Mesothelial cell of epicardium (in vitro differentiated cells): ENCODE measurements at places on chromosomes 7 and 10.

- H3K4me1 ChIP-seq: no peaks in the 10 kb centered on the region
- peaks cover 7% of the 10 kb centered on the region for H3K36me3 ChIP-seq
- H3K27ac ChIP-seq: no peak overlapping the region
- H3K4me3 ChIP-seq: no peak overlapping the region
Measured at GRCh38 chr7:34939175-34939574, 98.1 kb downstream of the DPY19L1 start.

GRCh38 chr10:117550599-117551329, 8.2 kb downstream of the EMX2 start:
- H3K27ac ChIP-seq: no peak overlapping the region
- H3K36me3 ChIP-seq: peaks cover 1% of the 10 kb centered on the region
- H3K4me1 ChIP-seq: peaks cover 25% of the 10 kb centered on the region
- peaks cover 100% of the 10 kb centered on the region for H3K27me3 ChIP-seq

- H3K27me3 ChIP-seq: no peaks in the 10 kb centered on the region
- H3K4me1 ChIP-seq: peaks cover 2% of the 10 kb centered on the region
- no peak for DNase-seq
- no peak overlapping the region for H3K4me3 ChIP-seq
- no peak overlapping the region for H3K27ac ChIP-seq
Measured at GRCh38 chr10:71873582-71874211, 22.6 kb upstream of the PSAP start.

GRCh38 chr10:80461208-80462183, 7.4 kb downstream of the TSPAN14 start:
- peaks cover 89% of the 10 kb centered on the region for H3K4me1 ChIP-seq
- no peaks in the 10 kb centered on the region for H3K36me3 ChIP-seq
- peak overlapping the region; percentile 9 for H3K4me3 ChIP-seq
- H3K27ac ChIP-seq: peak overlapping the region; percentile 93

GRCh38 chr10:124961248-124961570, 19.3 kb downstream of the ZRANB1 start:
- peak overlapping the region; percentile 55 for H3K27ac ChIP-seq
- H3K4me1 ChIP-seq: peaks cover 5% of the 10 kb centered on the region
- H3K4me3 ChIP-seq: no peak overlapping the region
- no peak for DNase-seq
- H3K36me3 ChIP-seq: no peaks in the 10 kb centered on the region
- no peaks in the 10 kb centered on the region for H3K27me3 ChIP-seq

DNA sequence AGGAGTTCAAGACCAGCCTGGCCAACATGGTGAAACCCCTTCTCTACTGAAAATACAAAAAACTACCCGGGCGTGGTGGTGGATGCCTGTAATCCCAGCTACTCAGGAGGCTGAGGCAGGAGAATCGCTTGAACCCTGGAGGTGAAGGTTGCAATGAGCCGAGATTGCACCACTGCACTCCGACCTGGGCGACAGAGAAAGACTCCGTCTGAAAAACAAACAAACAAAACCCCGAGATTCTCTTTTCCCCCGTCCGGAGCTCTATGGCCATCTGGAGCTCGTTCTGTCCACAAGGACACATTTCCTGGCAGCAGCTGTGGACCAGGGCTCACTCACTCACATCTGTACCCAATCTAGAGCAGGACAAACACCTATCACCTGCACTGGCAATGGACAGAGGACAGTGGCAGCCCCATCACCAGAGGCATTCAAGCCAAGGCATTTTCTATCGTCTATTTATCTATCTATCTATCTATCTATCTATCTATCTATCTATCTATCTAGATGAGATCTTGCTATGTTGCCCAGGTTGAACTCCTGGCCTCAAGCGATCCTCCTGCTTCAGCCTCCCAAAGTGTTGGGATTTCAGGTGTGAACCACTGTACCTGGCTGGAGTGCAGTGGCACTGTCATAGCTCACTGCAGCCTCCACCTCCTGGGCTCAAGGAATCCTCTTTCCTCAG, 167.1 kb upstream of the TNRC18 start:
- no peaks in the 10 kb centered on the region for H3K27me3 ChIP-seq
- peaks cover 20% of the 10 kb centered on the region for H3K4me1 ChIP-seq
- peak overlapping the region; percentile 55 for H3K4me3 ChIP-seq
- no peak for DNase-seq

DNA sequence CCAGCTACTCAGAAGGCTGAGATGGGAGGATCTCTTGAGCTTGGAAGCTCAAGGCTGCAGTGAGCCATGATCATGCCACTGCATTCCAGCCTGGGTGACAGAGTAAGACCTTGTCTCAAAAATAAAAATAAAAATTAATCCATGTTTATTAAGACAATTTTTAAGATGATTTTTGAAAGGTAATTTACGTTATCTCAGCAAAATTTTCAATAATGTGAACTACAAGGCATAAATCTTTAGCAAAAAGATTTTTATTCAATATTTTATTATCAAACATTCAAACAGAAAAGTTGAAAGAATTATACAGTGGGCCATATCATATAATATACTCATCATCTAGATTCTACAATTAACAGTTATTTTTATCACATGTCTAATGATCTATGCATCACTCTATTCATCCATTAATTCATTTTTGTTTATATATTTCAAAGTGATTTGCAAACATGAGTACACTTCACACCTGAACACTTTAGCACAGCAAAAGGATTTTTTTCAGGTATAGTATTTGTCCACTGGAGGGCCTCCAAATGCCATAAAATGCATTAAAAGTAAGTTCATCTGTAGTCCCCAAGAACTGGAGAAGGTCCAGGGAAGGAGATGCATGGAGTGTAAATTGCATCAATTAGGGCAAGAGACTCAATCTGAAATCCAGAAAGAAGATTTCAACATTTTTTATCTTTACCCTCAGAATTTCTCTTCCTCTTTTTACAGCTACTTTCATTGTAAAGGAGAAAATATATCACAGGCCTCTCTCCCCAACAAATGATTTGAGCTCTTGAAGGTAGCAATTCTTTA, 38.6 kb upstream of the RSBN1L start:
- peaks cover 7% of the 10 kb centered on the region for H3K36me3 ChIP-seq
- no peak for DNase-seq

GRCh38 chr7:43113622-43114457, 1.4 kb downstream of the HECW1 start:
- H3K36me3 ChIP-seq: no peaks in the 10 kb centered on the region
- H3K4me3 ChIP-seq: peak overlapping the region; percentile 60
- H3K27ac ChIP-seq: no peak overlapping the region
- no peak for DNase-seq
- peaks cover 17% of the 10 kb centered on the region for H3K4me1 ChIP-seq
- peaks cover 90% of the 10 kb centered on the region for H3K27me3 ChIP-seq

DNA sequence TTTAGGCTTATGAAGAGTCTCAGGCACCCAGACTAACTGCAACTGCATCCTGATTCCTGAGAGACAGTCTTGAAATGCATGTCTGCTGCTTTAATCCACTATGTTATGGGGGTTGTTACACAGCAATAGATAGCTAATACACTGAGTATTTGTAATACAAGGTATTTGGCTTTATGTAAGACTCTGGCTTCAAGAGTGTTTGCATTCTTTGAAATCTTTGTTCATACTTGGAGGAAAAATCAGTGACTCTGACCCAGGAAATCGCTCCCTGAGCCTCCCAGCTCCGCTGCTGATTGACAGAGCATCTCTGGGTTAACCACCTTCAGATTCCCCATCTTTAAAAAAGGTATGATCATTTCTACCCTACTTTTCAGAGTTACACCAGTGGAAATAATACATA, 133.9 kb downstream of the MTPAP start:
- H3K27me3 ChIP-seq: no peaks in the 10 kb centered on the region
- H3K4me3 ChIP-seq: no peak overlapping the region
- no peaks in the 10 kb centered on the region for H3K36me3 ChIP-seq
- H3K27ac ChIP-seq: no peak overlapping the region
- DNase-seq: no peak

DNA sequence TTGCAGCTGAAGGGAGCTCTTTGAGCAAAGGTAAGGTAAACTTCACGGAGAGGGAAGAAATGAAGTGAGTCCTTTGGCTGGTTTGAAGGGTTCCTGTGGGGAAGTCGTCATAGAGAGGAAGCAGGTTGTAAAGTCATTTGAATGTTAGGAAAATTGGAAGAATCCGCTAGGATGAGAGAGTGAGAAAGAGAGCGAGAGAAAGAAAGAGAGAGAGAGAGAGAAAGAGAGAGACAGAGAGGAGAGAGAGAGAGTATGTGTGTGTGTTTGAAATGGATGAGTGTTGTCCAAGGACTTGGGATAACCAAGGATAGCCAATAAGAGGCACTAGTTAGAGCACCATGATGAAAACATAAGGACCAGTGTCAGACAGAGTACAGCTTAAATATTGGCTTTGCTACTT, 43.1 kb downstream of the FEZF1 start:
- DNase-seq: no peak
- no peak overlapping the region for H3K27ac ChIP-seq
- no peaks in the 10 kb centered on the region for H3K4me1 ChIP-seq
- H3K36me3 ChIP-seq: no peaks in the 10 kb centered on the region
- H3K27me3 ChIP-seq: peaks cover 38% of the 10 kb centered on the region
- no peak overlapping the region for H3K4me3 ChIP-seq

- H3K27me3 ChIP-seq: no peaks in the 10 kb centered on the region
- H3K27ac ChIP-seq: no peak overlapping the region
- H3K4me1 ChIP-seq: no peaks in the 10 kb centered on the region
- no peaks in the 10 kb centered on the region for H3K36me3 ChIP-seq
Measured at GRCh38 chr10:78225594-78225993, 191.9 kb downstream of the RPS24 start.

DNA sequence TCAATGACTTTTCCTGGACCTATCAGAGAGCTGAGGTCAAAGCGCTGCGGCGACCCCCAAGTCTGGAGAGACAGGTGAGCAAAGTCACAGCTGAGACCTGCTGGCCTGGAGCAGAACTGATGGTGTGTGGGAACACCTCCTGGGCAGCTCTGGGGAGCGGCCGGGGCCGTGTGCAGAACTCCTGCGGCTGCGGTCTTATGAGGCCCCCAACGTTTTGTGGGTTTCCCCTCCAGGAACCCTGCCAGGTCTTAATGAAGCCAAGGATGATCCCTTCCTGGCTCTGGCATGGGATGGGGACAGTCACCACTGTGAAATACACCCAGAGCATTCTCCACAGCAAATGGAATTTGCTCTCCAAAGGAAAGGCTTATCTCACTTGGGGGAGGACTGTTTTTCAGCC, 26.1 kb downstream of the DPYSL4 start:
- H3K4me3 ChIP-seq: no peak overlapping the region
- H3K36me3 ChIP-seq: peaks cover 16% of the 10 kb centered on the region
- no peak overlapping the region for H3K27ac ChIP-seq

GRCh38 chr10:102713814-102714620, at the start of gene ARL3:
TSS of gene ARL3 (minus strand) at chr10:102714397. CDS start at chr10:102714275, 122 bp downstream.
- peaks cover 1% of the 10 kb centered on the region for H3K36me3 ChIP-seq
- DNase-seq: peak; percentile 95

- peaks cover 8% of the 10 kb centered on the region for H3K36me3 ChIP-seq
- no peaks in the 10 kb centered on the region for H3K27me3 ChIP-seq
- DNase-seq: no peak
- H3K27ac ChIP-seq: no peak overlapping the region
- peaks cover 6% of the 10 kb centered on the region for H3K4me1 ChIP-seq
- no peak overlapping the region for H3K4me3 ChIP-seq
Measured at GRCh38 chr10:101612872-101613271, 24.8 kb downstream of the DPCD start.

DNA sequence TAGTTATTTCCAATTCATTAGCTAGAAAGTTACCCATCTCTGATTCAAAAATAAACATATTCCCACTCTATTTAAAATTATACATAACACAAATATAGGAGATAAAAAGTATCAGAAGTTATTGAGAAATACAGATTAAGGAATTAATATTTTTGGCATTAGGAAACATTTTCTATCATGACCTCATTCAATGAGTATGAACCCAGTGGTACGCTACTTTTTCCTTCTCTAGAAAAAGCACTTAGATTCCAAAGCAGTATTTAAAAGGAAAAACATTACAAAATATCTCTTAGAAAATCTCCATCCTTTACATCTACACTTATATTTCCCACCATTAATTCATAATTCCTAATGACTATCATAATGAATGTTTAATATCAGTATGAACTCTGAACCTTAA, 240.6 kb upstream of the GNAI1 start:
- H3K4me1 ChIP-seq: no peaks in the 10 kb centered on the region
- H3K27me3 ChIP-seq: peaks cover 6% of the 10 kb centered on the region
- no peak for DNase-seq
- no peak overlapping the region for H3K27ac ChIP-seq
- no peak overlapping the region for H3K4me3 ChIP-seq
